Natural killer cell treated with Interleukin-12 subunit alpha and Interleukin-12 subunit beta and Interleukin-15 and Interleukin-18, amount 100 ng/mL, for 72 hours (primary cell): ENCODE measurements at places on chromosomes 1 and 21. TPM values are rescaled to one million over a fixed set of nuclear protein-coding genes. Genes with fewer than 3 reads are reported as not detected.

Gene FMO5
- not detected for total RNA-seq

GRCh38 chr1:60896701-60897363, 185.5 kb upstream of the NFIA start:
- no peak for DNase-seq

- no peak for DNase-seq
These were observed 31.0 kb upstream of the PLEKHO1 start for GRCh38 chr1:150118716-150119115.

DNA sequence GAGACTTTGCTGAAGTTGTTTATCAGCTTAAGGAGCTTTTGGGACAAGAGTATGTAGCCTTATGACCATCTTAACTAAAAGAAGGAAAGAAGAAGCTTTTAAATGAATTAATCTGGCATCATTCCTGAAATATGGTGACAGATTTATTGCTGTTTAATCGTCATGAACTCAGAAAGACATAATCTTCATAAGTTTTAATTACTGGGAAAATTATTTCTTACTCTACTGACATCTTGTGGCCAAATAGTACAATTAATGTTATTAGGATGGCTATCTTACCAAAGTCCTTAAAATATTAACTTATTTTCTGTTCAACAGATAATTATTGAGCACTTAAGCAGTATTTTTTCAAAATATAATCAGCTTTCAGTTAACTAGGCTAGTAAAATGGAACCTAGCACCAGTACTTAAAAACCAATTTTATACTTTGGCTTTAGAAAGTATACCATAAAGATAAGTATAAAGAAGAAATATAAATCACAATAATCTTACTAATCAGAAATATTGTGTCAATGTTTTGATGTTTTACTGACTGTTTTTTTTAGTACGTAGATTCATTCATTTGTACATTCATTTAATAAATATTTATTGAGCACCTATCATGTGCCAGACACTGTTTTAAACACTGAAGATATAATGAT, 34.7 kb upstream of the GPR25 start:
- no peak for DNase-seq

DNA sequence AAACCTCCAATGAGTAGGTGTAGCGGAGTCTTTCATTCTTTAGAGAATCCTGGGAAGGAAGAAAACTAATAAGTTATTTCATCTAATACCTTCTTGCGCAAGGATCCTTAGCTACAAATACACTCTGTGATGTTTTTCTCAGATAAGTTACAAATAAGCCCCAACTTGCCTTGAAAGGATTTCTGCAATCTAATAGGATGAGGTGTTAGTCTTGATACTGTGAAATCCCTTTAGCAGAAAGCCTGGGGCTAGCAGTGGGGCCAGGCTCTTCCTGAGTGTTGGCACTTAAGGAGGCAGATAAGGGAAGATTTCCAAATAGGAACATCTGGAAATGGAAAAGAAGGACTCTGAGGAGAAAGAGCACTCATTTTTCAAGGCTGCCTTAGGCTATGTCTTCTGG, 168.0 kb upstream of the DAB1 start:
- no peak for DNase-seq

- no peak for DNase-seq
These were observed 3.0 kb downstream of the PCP4L1 start for GRCh38 chr1:161261261-161262235.

- no peak for DNase-seq
These were observed 112.3 kb downstream of the AK5 start for GRCh38 chr1:77394166-77394565.

DNA sequence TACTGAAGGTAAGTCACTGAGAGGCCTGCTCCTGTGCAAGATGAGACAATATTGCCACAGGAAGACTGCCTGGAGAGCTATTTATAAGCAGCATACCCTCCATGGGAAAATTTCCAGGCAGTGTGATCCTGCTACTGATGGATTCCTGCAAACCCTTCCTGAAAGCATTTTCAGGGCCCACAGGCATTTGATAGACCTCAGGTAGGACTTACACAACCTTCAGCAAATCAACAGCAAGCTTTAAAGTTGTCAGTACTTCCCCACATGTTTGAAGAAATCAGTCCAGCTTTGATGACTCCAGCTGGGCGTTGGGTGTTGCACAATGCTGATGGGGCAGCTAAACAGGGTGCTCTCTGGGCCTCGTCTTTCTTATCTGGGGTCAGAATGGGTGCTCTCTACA, 108.8 kb downstream of the PLXNA2 start:
- no peak for DNase-seq

DNA sequence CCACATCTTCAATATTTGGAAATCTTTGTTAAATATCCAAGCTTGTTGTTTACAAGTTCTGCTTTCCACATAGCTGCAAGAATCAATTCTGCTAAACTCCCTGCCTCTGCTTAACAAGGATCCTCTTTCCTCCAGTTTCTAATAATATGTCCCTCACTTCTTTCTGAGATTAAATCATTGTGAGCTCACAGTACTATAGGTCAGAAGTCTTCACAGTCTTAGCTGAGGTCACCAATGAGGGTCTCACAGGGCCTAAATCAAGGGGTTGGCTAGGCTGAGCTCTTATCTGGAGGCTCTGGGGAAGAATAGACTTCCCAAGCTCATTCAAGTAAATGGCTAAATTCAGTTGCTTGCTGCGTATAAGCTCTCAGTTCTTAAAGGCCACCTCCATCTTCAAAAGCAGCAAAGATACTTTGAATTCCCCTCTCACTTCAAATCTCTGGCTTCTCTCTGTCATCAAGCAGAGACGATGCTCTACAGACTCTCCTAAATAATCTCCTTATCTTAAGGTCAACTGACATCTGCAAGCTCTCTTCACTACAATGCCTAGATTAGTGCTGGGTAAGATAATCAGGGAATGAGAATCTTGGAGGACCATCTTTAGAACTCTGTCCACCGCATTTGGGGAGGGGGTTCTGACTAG, 175.3 kb downstream of the PLPPR4 start:
- DNase-seq = no peak

DNA sequence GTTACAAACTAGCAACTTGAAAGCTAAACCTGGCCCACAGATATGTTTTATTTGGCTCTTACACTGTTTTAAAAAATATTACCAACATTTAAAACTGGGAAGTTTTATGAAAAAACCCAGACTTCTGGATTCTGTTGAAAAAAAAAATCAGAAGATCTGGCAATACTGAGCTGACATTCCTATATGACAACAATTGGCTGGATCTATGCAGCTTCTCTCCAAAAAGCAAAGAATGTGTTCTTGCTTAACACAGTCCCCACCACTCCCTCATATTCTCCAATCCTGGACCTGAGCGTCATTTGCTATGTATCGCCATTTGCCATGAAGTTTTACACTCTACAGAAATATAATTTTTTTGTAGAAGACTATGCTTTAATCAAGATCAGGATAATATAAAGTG, 859.6 kb downstream of the LTN1 start:
- no peak for DNase-seq

- DNase-seq = no peak
These were observed 18.2 kb upstream of the CDK18 start for GRCh38 chr1:205486258-205486657.

Gene PODN
- total RNA-seq = not detected
